NCI-H1417 (cell line): ENCODE measurements at places on chromosomes 12 and 14.

DNA sequence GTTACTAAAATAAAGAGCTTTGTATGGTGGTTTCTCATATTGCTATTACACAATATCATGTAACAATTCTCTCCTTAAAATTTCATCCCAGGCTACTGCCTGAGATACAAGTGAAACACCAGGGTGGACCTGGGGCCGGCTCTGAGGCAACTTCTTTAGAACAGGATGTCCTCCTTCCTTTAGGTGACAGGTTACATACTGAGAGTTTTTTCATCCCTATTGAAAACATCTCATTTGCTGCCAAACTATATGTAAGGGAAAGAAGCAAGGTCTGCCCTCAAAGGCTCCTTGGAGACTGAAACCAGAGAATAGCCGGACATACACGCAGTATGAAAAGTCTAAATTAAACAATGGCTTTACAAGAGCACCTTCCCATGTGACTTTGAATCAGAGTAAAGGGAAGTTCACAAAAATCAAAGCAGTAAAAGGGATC, 139.9 kb downstream of the DUSP6 start:
- no peak for DNase-seq

DNA sequence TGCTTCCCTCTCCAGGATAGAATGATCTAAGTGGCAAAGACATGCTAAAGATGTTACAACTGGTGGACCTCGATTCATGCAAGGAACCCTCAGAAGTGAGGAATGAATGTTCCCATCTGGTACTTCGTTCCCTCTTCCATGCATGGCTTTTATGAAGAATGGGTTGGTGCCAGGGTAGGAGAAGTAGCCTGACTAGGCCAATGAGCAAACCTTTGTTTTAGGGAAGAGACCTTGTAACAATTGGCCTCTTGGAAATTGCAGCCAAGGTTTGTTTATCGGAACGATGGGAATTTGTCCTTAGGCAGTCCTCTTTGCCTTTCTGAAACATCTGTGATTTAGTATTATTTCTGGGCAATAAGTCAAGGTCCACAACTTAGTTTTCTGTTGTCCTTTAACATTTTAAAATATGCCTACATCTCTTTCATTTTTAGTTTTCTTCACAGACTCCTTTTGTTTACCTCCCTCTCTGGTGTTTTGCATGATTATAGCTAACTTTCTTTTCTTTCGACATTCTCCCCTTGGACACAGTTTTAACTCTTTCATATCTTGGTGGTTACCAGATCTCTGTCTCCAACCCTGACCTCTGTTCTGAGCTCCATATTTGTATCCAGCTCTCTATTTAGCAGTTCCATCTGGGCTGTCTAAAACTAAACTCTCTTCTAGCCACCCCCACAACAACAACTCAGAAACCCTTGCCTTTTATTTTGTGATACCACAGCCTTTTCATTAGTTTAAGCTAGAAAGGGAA, 70.0 kb downstream of the DIP2B start:
- DNase-seq, result no peak

- no peak for DNase-seq
Observed at GRCh38 chr12:47236109-47236714, 156.5 kb upstream of the AMIGO2 start.

- no peak for DNase-seq
Observed at GRCh38 chr12:19886639-19887064, 447.4 kb downstream of the AEBP2 start.

GRCh38 chr12:77571127-77571526, 259.6 kb upstream of the NAV3 start:
- no peak for DNase-seq

DNA sequence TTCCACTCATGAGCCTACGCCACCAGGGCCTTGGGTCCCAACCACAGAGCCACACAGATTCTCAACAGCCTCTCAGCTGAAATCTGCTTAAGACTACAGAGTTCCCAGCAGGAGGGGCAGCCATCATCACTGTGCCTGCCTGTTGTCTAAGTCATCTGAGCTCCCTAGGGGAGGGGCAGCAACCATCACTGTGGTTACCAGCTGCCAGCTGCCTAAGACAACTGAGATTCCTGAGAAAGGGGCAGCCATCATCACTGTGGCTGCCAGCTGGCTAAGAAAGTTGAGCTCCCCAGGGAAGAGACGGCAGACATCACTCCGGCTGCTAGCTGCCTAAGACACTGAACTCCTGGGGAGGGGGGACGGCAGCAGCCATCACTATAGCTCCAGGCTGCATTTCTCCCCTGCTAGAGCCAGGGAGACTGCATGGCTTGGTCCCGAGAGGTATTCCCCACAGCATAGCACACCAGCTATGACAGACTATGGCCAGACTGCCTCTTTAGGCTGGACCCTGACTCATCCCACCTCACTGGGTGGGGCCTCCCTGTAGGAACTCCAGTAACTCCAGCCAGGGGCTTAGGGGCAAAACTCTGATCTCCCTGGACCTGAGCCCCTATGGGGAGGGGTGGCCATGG, 37.2 kb upstream of the C14orf132 start:
- DNase-seq, result peak; percentile 49

DNA sequence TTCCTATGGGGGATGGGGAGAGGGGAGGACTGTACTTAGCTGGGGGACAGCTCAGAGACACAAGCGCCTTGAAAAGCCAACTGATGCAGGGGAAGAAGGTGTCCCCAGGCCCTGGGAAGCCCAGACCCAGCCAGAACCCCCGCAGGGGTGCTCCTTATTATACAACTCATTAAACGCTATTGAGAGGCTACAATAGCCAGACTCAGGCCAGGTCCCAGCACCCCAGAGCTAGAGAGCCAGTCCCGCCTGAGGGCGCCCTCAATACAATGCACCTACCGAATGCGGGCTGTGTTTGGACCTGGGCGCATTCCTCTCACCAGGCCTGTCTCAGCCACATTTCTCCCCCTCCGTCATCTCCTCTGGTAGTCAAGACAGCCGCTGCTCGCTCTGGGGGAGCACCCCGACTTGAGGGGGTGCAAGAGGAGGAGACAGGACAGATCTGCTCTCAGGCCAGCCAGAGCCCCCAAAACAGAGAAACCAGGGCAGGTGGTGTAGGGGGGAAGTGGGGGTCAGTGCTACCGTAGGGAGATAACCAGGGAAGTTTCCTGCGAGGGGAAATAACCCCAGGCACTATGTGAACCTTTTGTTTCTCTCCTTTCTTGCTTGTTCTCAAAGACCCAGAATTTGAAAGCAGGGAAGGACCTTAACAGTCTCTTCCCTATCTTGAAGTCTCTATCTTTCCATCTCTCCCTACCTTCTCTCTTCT, 6.1 kb upstream of the ASIC1 start:
- no peak for DNase-seq

DNA sequence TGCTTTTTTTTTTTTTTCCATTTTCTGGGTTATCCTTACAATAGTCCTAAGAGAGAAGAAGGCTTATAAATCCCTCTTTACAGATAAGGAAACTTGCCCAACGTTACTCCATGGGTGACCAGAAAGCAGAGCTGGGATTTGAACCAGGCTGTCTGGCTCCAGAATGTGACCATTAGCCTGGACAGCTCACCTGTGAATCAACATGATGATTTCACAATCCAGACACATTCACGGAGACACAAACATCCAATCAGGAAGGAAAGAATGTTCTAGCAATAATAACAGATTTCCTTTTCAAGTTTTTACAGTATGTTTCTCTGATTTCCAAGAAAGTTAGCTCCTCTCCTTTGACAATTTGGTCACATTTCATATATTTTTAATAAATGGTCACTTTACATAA, 118.3 kb downstream of the GALC start:
- DNase-seq, result no peak

DNA sequence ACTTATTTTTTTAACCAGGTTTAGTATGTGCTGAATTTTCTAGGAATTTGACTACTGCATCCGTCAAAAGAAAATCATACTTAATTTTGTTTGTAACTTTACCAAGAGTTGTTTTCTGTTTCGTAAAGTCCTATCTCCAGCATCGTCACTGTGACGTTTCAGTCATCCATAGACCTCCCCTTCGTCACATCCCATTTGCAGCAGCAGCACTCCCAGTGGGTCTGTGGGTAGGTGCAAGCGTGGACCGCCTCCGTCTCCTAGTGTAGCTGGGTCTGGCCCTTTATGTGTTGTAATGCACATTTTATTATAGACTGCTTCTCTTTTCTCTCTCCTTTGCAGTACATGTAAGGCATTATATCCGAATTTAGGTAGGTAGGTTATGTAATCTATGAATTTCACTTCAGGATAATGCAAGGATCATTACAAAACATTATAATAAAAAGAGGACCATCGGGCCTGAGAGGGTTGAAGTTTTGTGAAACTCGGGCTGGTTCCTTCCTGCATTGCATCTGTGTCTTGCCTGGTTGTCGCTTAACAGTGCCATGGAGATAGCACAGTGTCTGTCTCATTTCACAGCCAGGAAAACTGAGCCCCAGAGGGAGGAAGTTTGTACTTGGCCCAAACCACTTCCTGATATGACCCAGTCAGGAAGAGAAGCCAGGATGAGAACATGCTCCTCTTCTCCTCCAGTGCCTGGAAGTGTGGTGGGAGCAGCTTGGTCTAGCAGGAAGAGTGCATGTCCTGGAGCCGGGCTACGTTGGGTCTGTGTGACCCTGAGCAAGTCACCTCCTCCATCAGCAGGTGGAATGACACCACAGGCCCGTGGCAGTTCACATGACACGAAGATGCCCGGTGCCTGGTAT, 41.3 kb downstream of the EVL start:
- no peak for DNase-seq

- no peak for DNase-seq
Observed at GRCh38 chr14:34785223-34786006, 71.0 kb upstream of the CFL2 start.

DNA sequence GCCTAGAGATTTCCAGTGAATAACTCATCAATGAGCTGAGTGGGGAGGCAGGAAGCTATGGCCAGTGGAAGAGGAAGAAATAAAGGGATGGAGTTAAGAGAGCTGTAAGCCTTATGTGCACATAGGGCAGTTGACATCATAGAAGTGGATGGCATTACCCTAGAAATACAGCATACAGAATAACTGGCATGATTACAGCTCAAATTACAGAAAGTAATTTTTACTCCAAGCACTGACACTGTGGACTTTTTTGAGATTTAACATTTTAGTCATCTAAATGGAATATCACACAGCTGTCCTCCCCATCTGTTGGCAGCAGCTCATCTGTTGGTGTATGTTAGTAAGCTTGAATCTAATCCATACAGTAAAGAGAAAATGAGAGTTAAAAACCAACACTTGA, 5.4 kb upstream of the IPO8 start:
- no peak for DNase-seq

DNA sequence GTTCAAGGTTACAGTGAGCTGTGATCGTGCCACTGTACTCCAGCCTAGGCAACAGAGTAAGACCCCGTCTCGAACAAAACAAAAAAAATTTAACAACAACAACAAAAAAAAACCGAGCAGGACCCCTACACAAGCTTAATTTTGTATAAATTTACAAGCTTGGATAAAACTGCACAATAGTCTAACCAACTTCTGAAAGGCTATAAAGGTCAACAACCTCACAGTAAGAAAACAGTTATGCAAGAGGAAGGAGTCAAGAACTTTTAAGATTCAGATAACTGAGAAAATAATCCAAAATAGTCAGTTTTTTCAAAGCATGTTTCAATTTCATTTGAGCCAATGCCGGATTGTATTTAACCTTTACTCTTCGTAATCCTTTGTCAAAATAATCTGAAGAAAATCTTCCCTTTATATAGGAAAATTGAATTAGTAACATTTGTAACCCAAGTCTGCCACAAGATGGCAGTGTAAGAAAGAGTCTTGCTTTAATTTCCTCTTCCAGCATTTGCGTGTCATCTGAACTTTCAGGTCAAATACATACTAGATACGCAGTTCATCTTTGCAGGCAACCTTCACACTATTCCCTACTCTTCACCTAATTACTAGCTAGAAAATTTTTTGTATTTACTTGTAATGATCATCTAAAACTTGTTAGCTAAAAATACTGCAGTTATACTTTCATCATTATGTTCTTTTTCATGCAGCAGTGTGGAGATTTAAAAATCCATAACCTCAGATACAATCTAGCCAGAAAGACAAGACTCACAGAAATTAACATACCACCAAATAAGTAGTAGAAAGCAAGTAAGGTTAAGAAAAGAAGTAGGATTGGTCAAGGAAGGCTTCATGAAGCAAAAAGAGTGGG, 5.8 kb downstream of the CCNB1IP1 start:
- peak; percentile 31 for DNase-seq

- no peak for DNase-seq
Observed at GRCh38 chr12:7497661-7498060, 5.9 kb downstream of the CD163 start.

- DNase-seq, result peak; percentile 62
Observed at GRCh38 chr12:5200278-5201087, 156.8 kb downstream of the KCNA5 start.

DNA sequence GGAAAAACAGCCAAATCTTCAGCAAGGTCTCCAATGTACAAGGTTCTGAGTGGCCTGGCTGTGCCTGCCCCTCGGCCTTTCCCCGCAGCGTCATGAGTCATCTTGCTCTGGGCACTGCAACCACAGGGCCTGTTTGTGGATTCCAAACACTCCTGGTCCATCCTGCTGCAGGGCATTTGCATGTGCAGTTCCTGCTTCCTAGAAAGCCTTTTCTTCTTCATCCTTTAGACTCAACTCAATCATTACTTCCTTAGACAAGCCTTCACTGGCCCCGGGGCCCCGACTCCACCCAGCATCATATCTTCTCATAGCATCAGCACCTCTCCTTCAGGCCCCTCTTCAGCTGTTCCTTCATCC, 101.8 kb upstream of the EGLN3 start:
- DNase-seq, result no peak

DNA sequence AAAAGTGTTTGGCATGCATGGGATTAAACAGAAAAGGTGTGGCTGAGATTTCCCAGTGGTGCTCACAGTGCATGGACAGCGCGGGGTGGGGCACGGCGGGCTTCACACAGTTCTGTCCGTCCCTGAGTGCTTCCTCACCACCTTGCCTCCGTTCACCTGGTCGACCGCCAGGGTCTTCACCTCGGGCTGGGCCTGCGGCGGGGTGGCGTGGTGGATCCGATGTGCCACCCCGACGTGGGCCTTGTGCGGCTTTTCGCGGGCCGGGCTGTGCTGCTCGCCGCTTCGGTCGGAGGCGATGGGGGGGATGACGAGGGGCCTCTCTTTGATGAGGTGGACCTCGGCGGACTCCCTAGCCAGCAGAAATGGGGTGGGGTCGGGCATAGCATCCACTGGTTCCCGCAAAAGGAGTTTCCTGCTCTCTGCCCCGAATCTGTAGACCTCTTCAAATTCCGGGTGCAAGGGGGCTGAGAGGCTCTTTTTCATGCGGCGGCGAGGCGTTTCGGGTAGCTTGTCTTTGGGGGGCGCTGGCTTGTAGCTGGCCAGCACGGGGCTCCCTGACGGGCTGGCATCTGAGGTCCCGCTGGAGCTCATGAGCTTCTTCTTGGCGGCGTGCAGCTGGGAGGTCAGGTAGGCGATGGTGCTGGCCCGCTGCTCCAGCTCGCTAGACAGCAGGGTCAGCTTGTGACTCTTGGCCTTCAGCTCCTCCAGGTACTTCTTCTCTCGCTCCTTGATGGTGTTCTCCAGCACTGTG, 35.5 kb downstream of the CCDC92 start:
- DNase-seq, result no peak

DNA sequence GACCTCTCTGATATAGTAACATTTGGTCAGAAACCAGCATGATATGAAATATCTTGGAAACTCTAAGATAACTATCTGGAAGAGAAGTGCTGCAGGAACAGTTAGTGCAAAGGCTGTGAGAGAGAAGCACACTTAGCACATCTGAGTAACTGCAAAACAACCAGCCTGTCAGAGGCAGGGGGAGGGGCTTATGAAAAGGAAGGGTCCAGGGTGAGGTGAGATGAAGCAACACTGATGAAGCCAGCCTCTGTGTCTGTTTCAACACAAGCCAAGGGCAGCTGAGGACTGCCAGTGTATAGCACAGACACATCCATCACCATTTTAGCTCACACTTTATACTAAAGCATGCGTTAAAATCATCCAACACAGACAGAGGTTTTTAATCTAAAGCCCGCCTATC, 37.4 kb upstream of the OVCH1 start:
- no peak for DNase-seq

GRCh38 chr14:41758011-41758665, 151.5 kb downstream of the LRFN5 start:
- no peak for DNase-seq
